Activated CD4-positive, alpha-beta T cell treated with anti-CD3 and anti-CD28 coated beads, Interleukin-2, amount 10 ng/mL, durations not matched to agents 7 days and 5 days (primary cell): ENCODE measurements at places on chromosomes 12 and 14. TPM values are rescaled to one million over a fixed set of nuclear protein-coding genes. Genes with fewer than 3 reads are reported as not detected.
A peak's percentile ranks its signal among the peaks of the same experiment; 100 is the strongest.

Gene ANKS1B
- total RNA-seq, result 0.25 TPM

Gene B4GALNT1
- 0.77 TPM for total RNA-seq

Gene SPRYD3
- 19.0 TPM for total RNA-seq

- H3K4me3 ChIP-seq, result no peak overlapping the region
- peaks cover 3% of the 10 kb centered on the region for H3K4me1 ChIP-seq
- peaks cover 13% of the 10 kb centered on the region for H3K27me3 ChIP-seq
- no peaks in the 10 kb centered on the region for H3K36me3 ChIP-seq
Measured at GRCh38 chr12:124651516-124652273, 84.3 kb upstream of the NCOR2 start.

DNA sequence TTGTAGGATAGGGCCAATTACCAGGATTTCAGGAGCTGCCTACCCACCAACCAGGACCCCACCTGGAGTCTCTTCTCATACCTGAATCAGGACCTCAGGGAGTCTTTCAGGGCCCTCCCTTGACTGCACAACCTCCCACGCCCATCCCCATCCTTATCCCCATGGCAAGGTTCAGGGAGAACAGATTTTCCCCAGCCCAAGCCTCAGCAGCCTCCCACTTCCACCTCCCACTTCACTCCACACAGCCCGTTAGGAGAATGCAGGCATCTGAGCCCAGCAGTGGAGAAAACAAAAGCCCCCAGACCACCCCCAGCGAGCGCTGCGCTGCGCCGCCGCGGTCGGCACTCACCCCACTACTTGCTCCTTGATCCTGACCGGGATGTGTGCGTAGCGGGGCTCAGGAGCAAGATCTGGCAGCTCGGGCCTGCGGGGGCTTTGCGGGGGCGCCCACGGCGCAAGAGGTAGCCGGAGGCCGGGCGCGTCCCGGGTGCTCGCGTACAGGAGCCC lies 1.4 kb downstream of the B4GALNT1 start:
- DNase-seq, result no peak
- peak overlapping the region; percentile 16 for H3K4me3 ChIP-seq
- peaks cover 64% of the 10 kb centered on the region for H3K27me3 ChIP-seq
- peaks cover 18% of the 10 kb centered on the region for H3K4me1 ChIP-seq
- no peak overlapping the region for H3K27ac ChIP-seq

DNA sequence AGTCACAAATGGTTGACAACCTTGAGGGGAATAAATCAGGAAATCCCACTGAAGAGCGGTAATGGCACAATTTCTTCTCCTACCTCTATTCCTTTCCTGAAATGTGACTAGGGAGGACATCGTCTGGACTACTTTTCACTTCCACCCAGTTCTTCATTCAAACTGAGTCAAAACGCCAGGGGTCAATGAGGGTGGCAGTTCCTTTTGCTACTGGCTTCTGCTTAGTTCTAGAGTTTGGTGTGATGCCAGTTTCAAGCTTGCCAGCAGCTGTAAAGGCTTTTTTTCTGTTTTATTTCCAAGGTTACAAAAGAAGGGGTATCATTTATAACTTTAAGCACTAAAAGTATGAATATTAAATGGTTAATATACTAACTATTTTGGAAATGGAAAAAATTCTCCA lies 286.5 kb downstream of the SOX5 start:
- H3K4me3 ChIP-seq, result no peak overlapping the region
- H3K4me1 ChIP-seq, result no peaks in the 10 kb centered on the region
- no peak for DNase-seq
- H3K27me3 ChIP-seq, result no peaks in the 10 kb centered on the region
- H3K36me3 ChIP-seq, result no peaks in the 10 kb centered on the region
